ENCODE measurements at places on chromosomes 5 and 9.

DNA sequence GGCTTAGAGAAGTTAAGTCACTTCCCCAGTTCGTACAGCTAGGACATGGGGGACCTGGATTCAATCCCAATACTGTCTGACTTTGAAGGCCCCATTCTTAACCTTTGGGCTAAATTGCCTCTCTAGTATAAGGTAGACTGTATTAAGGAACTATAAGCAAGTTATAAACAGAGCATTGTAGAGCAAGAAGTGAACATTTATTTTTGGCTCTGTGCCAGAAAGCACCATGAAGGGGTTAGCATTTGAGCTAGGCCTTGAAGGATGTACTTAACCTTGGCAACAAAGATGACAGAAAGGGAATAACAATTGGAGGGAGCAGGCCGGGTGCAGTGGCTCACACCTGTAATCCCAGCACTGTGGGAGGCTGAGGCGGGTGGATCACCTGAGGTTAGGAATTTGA lies 32.8 kb downstream of the GALNT10 start:
- DNase-seq = no peak

GRCh38 chr5:163893281-163893680 lies 387.9 kb downstream of the MAT2B start:
- DNase-seq = no peak

DNA sequence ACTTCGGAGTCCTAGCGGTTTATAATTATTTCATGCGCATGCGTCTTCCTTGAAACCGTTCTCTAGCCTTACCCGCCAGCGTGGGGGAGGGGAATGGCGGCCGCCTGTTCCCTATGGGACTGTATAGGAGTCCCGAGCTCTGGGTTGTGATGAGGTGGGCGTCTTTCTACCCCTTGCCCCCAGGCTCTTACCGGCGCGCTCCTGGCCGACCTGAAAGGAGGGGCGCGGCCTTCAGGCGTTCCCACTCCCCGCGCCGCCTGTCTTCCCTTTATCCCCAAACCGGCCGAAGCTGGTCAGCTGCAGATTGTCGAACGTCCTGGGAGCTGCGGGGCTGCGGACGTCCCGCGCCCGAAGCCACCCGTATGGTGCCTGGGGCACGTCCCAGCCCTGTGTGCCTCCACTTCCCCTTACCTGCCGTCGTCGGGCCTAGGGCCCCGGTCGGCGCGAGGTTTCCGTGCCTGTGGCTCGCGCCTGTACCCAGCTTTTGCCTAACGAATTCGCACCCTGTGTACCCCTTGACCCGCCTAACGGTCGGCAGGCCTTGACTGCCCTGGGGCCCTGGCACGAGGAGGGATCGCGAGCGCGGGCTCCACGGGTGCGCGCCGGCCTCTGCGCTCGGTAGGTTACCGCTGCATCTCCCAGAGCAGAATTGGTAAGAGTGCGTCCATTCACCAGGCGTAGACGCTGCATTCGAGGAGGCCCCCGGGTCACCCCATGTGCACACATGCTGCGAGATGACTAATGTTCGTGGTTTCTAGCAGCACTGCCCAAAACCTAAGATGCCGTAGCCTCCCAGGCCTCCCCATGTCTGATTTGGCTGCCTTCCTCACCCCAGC lies 653 bp upstream of the HNRNPH1 start:
- DNase-seq = no peak

DNA sequence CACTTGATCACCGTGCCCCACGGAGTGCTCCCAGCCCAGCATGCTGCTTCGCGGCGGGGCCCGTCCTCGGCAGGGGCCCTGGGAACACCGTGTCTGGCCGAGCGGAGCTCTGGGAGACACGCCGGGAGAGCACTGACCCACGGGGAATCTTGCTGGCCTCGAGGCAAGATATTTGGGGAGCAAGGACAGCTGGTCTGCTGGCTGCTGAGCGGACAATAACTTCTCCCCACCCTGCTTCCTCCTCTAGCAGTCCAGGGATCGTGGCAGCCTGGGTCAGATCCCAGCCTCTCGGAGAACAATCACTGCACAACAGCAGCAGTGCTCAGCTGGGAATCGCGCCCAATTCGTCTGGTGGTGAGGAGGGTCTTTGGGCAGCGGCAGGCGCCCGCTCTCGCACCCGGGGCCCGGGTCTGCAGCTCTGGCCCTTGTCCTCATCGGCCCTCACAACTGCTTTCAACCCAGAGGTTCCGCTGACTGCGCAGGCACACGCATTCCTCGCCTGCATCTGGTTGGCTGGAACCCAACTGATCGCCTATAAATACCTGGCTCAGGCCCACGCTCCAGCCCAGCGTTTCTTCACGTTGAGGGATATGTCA lies 43.4 kb downstream of the DBH start:
- no peak for DNase-seq

DNA sequence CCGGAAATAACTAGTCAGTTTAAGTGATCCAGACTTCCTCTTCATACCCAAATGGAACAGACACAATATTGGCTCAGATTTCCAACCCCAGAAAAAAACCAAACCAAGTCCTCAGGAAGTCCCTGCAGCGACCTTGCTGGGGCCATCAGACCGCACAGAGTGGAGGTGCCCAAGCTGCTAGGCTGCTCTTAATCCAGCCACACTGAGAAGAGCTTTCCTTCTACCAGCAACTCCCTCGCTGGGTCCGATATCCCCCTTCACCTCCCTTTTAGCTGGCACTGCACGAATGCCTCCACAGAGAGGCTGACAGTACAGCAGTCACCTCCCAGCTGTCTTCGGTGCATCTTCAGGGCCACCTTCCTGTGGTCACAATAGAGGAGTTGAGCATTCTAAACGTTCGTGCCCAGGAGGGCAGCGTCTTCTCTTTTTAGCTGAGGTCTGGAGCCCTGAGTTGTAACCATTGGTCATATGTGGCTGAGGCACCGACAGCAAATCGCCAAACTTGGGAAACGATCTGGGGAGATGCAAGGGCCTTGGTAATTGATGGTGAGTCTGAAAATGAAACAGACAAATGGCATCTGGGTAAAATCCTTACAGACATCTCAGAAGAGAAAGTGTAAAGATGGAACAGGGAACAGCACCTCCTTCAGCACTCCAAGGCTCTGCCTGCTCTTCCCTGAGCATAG lies 5.7 kb downstream of the NAIF1 start:
- DNase-seq = no peak

GRCh38 chr9:117305454-117305853 lies 109.4 kb downstream of the ASTN2 start:
- no peak for DNase-seq

GRCh38 chr5:56342616-56343015 lies 109.5 kb upstream of the ANKRD55 start:
- no peak for DNase-seq

DNA sequence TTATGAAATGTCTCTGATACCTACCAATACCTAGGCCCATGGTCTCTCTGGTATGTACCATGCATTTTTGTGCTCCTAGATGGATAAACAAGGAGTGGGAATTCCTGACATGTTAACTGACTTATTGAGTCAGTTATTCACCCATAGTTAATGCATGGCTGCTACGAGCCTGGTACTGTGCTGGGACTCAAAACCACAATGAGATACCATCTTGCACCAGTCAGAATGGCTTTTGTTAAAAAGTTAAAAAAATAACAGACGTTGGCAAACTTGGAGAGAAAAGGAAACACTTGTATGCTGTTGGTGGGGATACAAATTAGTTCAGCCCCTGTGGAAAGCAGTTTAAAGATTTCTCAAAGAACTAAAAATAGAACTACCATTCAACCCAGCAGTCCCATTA lies 293.8 kb downstream of the OSTF1 start:
- peak; percentile 77 for DNase-seq

GRCh38 chr9:70610287-70610644 lies 195.8 kb upstream of the KLF9 start:
- no peak for DNase-seq

DNA sequence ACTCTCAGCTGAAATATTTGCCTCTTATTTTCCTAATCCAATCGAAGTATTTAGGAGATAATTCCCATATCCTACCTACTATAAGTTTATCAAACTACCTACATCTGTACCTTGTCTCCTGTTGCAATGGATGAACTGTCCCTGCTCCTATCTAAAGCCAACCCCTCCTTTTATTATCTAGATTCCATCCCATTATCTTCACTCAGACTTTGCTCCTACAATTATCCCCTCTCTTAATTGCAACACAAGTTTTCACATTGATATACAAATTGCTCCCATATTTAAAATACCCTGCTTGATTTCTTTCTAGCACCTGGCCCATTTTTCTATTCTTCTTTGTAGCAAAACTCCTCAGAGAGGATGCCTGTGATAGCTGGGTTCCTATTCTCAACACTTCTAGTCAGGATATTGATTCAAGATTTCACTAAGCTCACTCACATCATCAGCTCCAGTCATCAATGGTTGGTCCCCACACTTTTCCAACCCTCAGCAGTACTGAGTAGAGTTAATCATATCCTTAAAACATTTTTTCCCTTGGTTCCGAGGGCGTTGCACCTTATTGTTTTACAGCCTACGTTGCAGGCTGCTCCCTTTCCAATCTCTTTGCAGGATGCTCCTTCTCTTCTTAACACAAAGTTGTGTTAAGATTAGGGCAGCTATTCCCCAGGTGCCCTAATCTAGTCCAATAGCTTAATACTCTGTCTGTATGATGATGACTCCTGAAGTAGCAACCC lies 177.8 kb upstream of the PTGER4 start:
- DNase-seq = no peak

- no peak for DNase-seq
Measured at GRCh38 chr9:134785325-134786108, 95.1 kb upstream of the FCN2 start.

DNA sequence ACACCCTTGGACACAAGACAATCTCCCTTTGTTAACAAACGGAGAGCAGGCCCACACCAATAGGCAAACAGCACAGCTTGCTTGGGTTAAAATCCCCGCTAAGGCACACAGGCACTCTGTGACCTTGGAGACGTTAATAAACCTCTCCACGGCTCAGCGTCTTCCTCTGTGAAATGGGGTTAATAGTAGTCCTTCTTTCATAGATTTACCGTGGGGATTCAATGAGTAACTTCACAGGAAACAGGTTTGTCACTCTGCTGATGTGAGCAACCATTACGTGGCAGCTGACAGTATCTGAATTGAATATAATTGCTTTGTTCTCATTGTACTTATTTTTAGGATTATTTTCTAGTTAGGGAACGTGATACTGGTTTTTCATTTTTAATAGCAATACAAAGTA lies 65.2 kb upstream of the ADRA1B start:
- DNase-seq = no peak

GRCh38 chr9:71721855-71722254 lies 46.5 kb downstream of the CEMIP2 start:
- DNase-seq = no peak

GRCh38 chr9:6645355-6646292 lies at the start of gene GLDC:
GLDC (minus strand) TSS chr9:6645729; CDS start chr9:6645499, 230 bp downstream.
- no peak for DNase-seq

- no peak for DNase-seq
Measured at GRCh38 chr9:72351538-72352453, 13.2 kb downstream of the ZFAND5 start.

DNA sequence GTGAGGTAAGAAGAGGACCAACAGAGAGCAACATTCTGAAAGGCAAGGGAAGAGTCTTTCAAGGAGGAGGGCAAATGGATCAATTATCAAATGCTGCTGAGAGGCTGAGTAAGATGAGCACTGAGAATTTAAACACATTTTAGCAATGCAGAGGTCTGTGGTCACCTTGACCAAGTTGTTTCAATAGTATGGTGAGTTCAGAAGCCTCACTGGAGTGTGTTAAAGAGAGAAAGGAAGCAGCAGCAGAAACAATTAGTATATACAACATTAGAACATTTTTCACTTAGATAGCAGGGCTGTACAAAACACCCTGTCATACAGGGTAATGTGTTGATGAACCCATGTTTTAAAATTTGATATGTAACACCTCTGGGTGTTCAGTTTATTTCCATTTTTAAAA lies 131.5 kb downstream of the NR6A1 start:
- no peak for DNase-seq

- no peak for DNase-seq
Measured at GRCh38 chr9:129394061-129394885, 216.2 kb upstream of the IER5L start.

GRCh38 chr5:148811756-148812155 lies 14.7 kb upstream of the ADRB2 start:
- DNase-seq = no peak

DNA sequence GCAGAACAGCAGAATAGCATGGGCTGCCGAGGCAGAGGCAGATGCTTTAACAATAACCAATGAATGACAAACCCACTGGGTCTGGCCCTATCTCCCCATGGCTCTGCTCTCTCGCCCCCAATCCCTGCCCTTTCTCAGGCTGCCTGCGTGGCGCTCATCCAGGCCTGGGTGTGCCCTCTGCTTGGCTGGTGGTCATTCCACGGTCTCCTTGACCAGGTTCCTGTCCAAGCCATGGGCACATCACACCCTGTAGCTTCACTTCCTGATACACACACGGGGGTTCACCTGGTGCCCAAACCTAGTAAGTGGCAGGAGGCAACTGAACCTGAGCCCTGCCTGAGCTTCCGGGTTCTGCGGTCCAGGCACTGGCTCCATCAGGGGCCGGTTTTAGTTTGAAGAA lies 87.6 kb downstream of the DAP start:
- no peak for DNase-seq

GRCh38 chr5:72485430-72485974 lies 21.7 kb downstream of the ZNF366 start:
- no peak for DNase-seq

- DNase-seq = no peak
Measured at GRCh38 chr5:52709167-52709925, 78.4 kb upstream of the ITGA1 start.

- DNase-seq = no peak
Measured at GRCh38 chr9:112774006-112774996, 23.7 kb downstream of the SNX30 start.

DNA sequence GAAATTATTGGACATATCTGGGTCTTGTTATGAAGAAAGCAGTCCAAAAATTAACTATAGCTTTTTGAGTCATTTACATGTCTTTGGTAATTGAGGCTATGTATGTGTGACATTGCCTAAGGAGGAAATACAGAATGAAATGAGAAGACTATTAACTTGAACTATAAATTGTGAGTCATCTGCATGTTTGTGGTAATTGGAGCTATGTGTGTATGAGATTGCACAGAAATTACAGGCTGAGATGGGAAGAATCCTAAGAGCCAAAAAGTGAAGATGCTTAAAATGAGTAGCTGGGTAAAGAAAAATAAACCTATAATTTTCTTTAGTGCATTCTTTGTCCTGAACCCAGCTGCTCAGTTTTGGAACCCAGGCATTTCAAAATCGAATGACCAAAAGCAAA lies 747.6 kb upstream of the EDIL3 start:
- no peak for DNase-seq

Measured in SK-N-MC (cell line).